ENCODE measurements at places on chromosomes 2 and 18.

DNA sequence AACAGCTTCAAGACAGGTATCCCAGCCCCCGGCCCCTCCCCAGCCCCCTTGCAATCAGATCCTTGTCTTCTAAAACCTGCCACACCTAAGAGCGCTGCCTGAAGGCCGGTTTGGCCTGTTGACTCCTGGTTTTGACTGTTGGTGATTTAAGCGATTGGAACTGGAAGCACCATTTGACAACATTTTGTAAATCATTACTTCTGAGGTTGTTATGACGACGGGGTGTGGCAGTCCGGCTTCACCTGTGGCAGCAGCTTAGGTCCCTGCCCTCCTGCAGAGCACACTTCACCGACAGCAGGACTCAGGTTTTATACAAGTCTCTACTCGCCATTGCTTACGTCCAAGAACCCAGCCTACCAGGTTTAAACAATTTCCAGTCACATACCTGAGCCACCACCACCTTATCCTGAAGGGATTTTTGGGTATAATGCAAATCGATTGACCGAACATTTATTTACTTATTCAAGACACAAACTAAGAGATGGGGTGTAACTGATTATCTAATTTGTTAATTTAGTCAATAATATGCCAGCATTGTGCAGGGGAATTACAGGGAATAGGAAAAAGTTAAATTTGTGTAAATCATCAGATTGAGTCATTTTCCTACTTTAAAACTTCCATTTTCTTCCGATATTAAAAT lies 707 bp upstream of the DGUOK start:
- no peak for DNase-seq

- no peak for DNase-seq
These were observed 184.2 kb upstream of the NXPH2 start for GRCh38 chr2:138964418-138964817.

GRCh38 chr2:178279636-178280035 lies 85.3 kb downstream of the OSBPL6 start:
- no peak for DNase-seq

- no peak for DNase-seq
These were observed 28.2 kb downstream of the RND3 start for GRCh38 chr2:150459281-150459680.

- no peak for DNase-seq
These were observed 521.2 kb downstream of the NYAP2 start for GRCh38 chr2:225920621-225921220.

- DNase-seq: no peak
These were observed 131.2 kb downstream of the AGPS start for GRCh38 chr2:177523781-177524180.

DNA sequence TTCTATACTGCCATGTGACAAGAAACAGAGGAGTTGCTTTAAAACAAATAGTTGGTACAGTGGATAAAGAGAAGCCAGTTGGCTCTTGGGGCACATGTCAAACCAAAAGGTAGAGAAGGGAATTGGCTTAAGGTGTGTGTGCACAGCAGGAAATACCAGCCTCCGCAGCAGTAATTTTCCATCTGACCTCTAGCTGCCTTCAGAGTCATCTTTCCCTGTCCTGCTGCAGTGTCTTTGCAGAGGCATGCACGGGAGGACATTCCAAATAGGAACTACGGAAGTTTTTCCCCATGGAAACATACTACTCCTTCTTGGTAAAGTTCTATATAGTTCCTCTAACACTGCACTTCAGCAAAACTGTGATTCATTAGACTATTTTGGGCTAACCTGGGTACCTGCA lies 99.5 kb downstream of the RAB3GAP1 start:
- no peak for DNase-seq

DNA sequence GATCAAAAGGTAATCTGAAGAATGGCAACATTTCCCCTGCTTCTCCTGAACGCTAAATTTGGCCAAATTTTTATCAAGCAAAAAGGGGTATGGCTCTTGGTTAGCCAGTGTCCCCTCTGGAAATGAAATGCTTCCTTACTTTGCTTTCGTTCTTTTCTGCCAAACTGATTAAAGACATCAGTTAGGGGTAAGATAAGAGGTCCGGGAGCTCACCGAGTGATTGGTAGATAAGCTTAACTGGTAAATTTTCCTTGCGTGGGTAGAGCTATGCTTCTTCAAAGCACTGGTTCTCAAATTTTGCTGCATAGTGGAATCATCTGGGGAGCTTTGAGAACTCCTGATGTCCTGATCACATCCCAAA lies 62.7 kb upstream of the MAPRE2 start:
- no peak for DNase-seq

DNA sequence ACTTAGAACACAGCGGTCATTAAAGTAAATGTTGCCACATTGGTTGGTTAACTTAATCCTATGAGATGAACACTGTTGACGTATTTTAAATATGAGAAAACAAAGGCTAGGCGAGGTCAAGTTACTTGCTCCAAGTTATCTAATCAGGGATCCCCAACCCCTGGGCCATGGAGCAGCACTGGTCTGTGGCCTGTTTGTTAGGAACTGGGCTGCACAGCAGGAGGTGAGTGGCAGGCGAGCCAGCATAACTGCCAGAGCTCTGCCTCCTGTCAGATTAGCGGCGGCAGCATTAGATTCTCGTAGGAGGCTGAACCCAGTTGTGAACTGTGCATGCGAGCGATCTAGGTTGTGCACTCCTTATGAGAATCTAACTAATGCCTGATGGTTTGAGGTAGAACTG lies 878.9 kb downstream of the CPS1 start:
- no peak for DNase-seq

- no peak for DNase-seq
These were observed 160.3 kb downstream of the TMEM18 start for GRCh38 chr2:516944-517343.

GRCh38 chr18:58339890-58340289 lies 289.0 kb downstream of the ALPK2 start:
- no peak for DNase-seq

GRCh38 chr2:77009307-77009706 lies 512.9 kb downstream of the LRRTM4 start:
- DNase-seq: no peak

GRCh38 chr18:6627645-6628044 lies 101.9 kb upstream of the ARHGAP28 start:
- DNase-seq: no peak

DNA sequence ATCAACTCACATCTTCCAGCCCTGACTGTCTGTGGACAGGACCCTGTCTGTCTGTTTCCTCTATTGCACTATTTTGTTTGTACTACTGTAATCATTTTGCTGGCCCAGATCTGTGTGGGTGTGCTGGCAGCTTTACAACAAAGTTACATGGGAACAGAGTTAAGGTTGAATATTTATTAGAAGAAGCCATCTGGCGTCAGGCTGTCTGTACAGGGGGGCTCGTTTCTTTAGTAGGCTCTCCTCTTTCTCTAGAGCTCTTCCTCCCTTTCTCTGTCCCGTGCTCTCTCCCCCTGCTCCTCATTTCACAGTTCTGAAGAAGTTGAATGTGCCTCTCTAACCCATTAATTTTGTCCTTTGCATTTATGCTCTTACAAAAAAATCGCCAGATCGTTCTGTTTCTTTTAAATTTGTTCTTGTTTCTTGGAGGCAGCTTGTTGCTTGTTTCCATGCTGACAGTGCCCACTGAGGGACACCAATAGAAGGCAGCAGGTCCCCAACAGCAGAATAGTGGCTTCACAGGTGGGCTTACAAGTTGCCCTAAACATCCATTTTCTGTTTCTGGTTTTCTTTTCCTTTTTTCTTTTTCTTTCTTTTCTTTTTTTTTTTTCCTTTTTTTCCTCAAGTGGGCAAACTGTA lies 315.2 kb upstream of the ZEB2 start:
- DNase-seq: no peak

DNA sequence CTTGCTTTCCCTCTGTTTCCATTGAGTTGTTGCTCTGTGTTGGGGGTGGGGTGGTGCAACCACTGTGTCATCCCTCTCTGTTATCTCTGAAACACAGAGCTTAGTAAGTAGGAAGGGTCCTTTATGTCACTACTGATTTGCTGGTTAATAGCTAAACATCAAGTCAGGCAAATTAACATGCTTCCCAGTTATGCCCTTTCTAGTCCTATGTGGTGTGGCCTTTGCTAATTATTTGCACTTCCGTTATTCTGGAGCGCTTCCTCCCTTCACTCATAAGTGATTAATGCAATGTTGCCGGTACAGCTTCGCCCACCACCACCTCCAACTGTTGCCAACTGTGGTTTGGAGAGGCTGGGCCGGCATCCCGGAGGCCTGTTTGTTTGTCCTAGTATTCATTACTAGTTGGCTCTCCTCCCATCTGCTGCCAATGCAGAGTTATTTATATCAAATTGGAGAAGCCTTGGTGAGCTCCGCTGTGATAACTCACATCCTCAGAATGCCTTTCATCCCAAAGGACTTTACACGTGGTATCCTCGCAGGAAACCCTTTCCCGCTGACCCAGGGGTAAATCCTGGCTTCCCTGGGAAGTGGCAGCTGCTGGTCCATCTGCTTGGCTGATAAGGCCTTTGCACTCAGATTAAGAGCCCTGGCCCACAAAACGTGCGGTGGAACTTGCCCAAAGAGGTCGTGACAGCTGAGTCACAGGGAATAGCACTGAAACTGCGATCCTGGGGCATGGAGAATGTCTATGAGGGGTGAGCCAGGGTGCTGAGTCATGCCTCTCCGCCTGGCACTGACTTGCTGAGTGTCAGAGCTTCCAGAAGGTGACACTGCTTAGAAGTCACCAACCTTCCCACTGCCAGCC lies 72.0 kb upstream of the ZCCHC2 start:
- DNase-seq: no peak

- DNase-seq: no peak
These were observed 84.0 kb downstream of the SPP2 start for GRCh38 chr2:234134496-234134895.

GRCh38 chr2:25290811-25291495 lies 50.8 kb downstream of the DNMT3A start:
- DNase-seq: no peak

DNA sequence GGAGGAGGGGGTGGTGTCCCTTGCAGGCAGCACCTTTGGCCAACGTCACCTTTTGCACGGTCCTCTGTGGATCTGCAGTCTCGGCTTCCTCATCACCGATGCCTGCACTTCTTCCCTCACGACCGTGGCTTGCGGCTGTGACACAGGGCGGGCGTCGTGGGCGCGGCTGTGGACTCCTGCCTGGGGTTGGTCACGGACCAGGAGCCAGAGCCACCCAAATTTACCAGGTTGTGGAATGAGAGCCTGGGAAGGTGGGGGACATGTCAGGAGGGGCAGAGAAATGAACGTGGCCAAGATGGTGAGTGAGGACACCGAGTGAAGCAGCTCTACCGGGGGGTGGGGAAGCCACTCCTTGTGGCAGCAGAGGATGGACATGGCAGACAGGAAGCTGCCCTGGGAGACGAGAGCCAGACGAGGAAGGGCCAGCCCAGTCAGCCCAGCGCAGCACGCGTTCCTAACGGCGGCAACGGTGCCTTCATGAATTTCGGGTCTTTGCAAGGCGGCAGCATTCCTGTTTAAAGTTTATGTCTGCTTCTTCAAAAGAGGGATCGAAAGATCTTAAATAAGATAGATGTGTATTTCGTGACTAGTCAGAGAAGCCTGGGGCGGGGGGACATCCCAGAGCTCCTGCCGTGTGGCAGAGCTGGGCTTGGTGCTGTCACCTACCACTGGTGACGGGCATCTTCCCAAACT lies 84.2 kb downstream of the LRRFIP1 start:
- DNase-seq: no peak

All from stimulated activated CD8-positive, alpha-beta memory T cell treated with anti-CD3 and anti-CD28 coated beads, Interleukin-4, amount 100 ng/mL, for 1 hour (primary cell).